Endothelial cell (in vitro differentiated cells): ENCODE measurements at places on chromosomes 3 and 15.
A peak's percentile ranks its signal among the peaks of the same experiment; 100 is the strongest.

DNA sequence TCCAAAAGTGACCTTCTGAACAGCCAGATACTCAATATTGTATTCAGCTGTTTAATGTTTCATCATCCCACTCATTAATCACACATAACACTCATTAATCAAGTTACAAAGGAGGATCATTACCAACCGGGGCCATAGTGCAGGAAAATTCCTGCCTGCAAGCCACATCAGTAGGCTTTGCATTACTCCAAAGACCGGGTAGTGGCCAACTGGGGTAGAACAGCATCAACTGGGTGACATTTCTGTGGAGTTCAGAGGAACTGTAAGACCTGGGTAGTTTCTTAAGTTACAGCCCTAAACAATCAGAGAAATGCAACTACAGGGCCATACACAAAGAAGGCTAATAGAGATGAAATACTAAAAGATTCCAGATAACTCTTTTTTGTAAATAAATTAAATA lies 253.1 kb downstream of the WDR72 start:
- DNase-seq = no peak

DNA sequence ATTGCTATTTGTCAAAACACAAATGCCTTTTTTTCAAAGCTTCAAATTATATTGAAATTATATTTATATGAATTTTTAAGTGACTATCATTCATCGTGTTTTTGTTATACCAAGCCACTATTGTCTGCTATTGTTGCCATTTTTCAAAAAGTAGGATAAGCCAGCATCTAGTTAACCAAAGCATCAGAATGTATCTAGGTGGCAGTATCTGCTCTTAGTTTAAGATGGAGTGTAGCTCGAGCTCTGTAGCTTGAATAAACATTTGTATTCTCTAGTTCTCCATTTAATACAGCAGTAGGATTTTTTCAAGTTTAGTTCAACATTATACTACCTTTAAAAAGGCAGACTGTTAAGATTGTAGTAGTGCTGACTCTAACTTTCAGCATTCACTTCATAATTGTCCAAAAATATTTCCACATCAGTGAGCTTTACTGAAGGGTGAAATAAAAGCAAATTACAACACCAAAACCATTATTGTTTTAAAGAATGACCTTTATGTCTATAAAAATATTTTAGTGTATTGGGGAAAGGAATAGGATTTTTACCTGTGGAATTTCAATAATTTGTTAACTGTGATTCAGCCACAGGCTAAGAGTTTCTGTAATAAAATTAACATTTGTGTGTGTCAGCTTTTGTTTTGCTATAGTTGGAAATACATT lies 19.6 kb upstream of the C15orf61 start:
- DNase-seq = no peak

DNA sequence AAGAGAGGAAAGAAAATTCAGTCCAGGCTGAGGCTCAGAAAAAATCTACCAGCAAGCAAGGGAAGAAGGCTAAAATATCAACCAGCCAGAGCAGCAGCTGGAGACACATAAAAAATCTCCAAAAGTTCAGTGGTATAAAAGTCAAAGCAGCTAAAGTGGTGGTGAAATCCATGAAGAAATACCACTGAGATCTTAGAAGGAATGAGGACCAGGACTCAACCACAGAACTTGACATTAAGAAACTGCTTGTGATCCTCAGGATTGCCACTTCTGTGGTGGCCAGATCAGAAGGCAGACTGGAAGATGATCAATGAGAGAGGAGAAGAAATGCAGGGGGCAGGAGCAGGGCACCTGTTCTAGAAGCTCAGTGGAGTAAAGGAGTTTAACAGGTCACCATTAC lies 22.5 kb downstream of the CNTN3 start:
- DNase-seq = no peak

DNA sequence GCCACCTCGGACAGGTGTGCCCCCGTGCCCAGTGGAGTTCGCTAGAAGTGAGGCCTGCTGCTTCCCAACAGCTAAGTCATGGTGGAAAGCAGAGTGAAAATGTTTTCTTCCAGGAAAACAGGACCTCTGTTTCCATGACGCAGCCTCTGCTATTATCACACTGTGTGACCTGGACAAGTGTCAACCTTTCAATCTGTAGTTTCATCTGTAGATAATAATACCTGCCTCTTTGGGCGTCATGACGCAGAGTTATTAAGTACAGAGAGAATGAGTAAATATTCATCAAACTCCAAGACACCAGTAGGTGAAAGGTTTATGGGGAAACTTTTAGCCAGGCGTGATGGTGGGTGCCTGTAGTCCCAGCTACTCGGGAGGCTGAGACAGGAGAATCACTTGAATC lies 62.3 kb downstream of the TMEM44 start:
- DNase-seq = no peak

DNA sequence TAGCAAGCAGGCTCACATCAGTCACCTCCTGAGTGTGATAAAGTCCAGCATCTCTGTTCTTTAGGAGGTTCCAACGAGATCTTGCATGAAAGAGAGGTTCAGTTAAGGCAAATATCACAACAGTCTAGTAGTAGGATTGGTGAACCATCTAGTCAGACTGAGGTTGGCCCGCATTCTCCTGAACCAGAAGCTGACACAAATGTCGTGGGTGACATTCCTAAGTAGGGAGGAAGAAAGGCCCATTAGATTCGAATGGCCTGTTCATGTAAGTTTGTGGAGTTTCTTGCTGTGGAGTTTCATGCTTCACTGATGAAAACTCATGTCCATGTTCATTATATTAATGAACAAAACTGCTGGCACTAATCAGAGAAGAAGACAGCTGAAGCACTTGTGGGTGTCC lies 66.7 kb upstream of the XCR1 start:
- DNase-seq = no peak

GRCh38 chr3:107272471-107272870 lies 104.8 kb upstream of the CCDC54 start:
- DNase-seq = no peak

DNA sequence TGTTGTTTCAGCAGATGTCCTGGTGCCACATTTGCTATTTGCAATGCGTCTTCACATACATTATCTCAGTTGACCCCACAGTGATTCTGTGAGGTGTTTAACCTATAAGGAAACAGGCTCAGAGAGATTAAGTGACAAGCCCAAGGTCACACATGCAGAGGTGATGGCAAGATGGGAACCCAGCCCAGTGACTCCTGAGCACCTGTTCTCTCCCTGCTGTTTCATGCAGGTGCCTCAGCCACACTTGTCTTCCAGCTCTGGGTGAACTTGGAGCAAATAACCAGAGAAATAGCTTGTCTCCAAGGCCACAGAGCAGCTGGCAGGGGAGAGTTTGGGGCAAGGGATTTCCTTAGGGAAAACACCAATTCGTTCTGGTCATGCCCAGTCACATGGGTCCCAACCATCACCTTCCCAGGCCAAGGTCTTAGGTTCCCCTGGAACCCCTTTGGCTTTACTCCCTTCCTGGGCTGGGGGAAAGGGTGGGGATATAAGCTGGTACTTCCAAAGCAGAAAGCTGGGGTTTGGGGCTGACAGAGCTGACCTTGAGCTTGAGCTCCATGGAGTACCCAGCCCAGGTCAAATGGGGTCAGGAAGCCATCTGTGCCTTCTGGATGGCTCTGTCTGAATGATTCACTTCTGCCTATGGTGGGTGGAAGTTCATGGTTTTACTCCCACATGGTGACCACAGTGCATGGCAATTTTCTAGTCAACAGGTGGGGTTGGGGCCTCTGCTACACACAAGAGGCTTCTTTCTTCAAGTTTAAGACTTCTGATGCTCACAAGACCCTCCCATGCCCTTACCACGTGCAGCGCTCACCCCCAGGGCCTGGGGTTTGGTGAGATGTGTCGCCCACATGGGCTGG lies 22.4 kb downstream of the LIPC start:
- no peak for DNase-seq

GRCh38 chr3:135304378-135304777 lies 509.3 kb downstream of the EPHB1 start:
- no peak for DNase-seq

DNA sequence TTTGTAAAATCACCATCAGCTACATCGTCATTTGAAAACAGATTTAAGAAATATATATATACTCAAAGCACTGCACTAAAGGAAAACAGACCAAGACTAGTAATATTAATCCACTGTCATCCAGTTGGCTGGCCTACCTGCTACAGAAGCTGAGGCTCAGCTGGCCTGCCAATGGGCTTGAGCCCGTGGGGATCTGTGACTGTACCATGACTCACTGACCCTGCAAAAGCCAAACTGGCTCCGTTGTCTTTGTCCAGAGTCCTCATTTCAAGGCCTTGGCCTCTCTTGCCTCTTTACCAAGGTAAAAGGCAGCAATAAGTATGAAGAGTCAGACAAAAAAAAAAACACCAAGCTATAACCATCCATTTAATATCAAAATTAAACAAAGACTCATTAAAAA lies 463.5 kb upstream of the RASGRP1 start:
- no peak for DNase-seq

GRCh38 chr3:193884652-193885051 lies 251.3 kb upstream of the HES1 start:
- DNase-seq = no peak

DNA sequence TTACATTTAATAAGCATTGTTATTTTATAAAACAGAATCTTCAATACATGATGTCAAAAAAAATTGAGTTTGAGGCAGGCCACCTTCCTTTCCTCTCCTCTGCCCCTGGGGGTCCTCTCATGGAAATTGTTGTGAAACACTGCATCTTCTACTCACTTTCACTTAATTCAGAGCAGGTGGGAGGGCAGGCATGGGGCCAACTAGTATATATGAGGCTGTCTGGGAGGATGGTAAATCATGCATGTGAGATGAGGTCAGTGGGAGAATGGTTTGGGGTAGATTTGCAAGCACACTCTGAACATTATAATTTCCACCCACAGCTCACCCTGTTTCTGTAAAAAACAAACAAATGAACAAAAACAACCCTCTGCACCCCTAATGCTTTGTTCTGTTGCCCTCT lies 10.4 kb upstream of the CCDC14 start:
- DNase-seq = no peak

- DNase-seq = peak; percentile 75
Observed at GRCh38 chr15:67967871-67968431, 86.2 kb upstream of the PIAS1 start.

GRCh38 chr3:13141183-13141582 lies 68.0 kb upstream of the IQSEC1 start:
- DNase-seq = no peak

- no peak for DNase-seq
Observed at GRCh38 chr15:57820119-57820518, 113.6 kb downstream of the POLR2M start.

DNA sequence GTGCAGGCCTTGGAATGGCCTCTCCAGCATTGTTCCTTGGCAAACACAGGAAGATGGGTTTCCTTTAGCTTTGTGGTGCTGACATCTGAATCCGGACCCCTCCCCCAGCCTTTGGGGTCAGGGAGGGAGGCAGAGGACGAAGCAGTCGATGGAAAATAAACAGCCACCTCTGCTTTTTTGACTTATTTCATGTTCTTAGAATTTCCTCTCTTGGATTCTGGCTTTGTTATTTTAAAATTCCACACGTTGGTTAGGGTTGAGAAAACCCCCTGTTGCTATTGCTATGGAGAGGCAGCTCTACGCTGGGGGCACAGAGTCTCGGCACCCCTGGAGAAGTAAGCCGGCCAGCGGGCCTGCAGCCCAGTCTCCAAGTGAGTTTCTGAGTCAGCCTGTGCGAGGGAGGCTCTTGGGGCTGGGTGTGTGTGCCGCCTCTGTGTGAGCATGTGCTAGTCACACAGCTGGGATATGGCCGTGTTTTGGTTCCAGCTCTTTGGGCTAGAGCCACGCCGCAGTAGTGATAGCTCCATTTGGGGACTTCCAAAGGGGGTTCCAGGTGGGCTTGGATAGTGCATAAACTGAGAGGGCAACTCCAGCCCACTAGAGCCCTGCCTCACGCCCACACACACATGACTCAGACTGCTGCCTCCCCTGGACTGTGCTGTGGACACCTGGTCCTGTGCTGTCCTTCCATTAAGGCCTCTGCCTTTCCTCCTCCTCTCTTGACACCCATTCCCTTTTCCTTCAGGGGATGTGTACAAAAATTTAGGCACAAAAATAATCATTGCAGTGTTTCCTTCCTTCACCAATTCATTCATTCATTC lies 58.8 kb downstream of the AMOTL2 start:
- DNase-seq = peak; percentile 66

DNA sequence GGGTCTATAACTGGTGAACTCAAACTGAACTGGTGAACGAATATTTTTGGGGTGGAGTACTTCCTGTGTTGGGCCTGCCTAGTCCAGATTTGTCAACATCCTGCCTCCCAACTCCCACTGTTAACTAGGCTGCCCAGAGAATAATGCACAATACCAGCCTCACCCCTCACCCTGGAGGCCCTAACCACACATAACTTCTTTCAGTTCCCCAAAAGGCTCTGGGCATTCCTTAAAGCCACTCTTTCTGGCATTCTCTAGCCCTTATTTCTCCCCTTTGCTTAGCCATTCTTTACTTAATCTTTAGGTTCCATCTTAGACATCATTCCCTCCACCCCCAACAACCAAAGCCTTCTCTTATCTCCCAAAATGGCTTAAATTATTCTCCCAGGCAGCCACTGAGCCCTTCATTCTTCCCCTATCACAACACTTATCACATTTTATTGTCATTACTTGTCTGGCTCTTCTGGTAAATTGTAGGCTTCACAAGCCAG lies 9.1 kb upstream of the SEC11A start:
- DNase-seq = no peak

DNA sequence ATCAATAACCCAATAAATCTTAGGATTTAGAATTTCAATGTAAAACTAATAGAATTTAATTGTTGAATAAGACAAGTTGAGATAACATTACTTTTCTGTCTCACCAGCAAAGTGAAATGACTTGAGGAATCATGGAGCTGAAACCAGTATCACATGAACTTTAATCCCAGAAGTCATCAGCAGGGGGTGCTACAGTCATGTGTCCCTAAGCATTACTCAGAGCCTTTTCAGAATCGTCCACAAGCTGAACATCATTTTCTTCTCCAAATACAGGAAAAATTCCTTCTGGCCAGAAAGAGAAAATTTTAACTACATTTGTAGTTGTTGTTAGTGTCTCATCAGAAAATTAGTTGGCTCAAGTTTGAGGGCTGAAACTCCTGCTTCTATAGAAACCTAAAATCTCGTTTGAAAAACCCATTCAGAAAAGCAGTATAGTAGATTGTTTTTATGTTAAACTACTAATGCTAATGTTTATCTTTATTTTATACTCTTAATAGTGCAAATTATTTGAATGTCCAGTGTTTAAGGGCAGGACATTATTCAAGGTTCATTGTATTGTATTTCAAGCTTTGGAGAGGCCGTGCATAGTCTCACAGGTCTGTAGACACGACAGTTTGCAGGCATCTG lies 384.1 kb downstream of the PLOD2 start:
- peak; percentile 72 for DNase-seq

DNA sequence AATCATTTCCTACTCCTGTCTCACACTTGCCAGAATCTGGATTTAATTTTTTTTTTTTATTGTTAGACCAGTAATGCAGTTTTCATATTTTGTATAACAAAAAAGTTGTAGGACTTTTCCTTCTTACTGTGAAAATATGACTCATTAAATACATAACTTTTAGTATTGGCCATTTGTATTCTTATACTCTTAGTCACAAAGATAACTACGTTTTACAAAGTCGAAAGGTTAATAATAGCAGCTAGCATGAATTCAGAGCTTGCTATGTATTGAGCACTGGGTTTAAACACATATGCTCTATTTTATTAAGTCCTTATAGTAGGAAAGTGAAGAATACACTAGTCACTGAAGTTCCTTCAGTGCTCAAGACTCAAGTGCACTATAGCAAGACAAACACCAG lies 43.1 kb downstream of the LRRN1 start:
- DNase-seq = no peak

- DNase-seq = no peak
Observed at GRCh38 chr3:28863186-28863585, 417.7 kb upstream of the RBMS3 start.
